ENCODE measurements at places on chromosomes 13 and 19. TPM values are rescaled to one million over a fixed set of nuclear protein-coding genes. Genes with fewer than 3 reads are reported as not detected.

The TTYH1 gene
- total RNA-seq = under 0.01 TPM

The MTUS2 gene
- 0.16 TPM for total RNA-seq

The CD70 gene
- 4.4 TPM for total RNA-seq

The CYP2F1 gene
- total RNA-seq = not detected

The SERPINE3 gene
- total RNA-seq = not detected

The ILF3 gene
- total RNA-seq = 75.5 TPM

The CD209 gene
- not detected for total RNA-seq

The CYP4F12 gene
- total RNA-seq = not detected

The MUC16 gene
- total RNA-seq = 0.17 TPM

The KCNC3 gene
- total RNA-seq = 0.67 TPM

The CASP14 gene
- total RNA-seq = 2.2 TPM

The METTL21C gene
- total RNA-seq = not detected

The ZNF577 gene
- total RNA-seq = 7.2 TPM

Measured in mammary epithelial cell (primary cell).